ENCODE measurements at places on chromosomes 2 and 18. TPM values are rescaled to one million over a fixed set of nuclear protein-coding genes. Genes with fewer than 3 reads are reported as not detected.

DNA sequence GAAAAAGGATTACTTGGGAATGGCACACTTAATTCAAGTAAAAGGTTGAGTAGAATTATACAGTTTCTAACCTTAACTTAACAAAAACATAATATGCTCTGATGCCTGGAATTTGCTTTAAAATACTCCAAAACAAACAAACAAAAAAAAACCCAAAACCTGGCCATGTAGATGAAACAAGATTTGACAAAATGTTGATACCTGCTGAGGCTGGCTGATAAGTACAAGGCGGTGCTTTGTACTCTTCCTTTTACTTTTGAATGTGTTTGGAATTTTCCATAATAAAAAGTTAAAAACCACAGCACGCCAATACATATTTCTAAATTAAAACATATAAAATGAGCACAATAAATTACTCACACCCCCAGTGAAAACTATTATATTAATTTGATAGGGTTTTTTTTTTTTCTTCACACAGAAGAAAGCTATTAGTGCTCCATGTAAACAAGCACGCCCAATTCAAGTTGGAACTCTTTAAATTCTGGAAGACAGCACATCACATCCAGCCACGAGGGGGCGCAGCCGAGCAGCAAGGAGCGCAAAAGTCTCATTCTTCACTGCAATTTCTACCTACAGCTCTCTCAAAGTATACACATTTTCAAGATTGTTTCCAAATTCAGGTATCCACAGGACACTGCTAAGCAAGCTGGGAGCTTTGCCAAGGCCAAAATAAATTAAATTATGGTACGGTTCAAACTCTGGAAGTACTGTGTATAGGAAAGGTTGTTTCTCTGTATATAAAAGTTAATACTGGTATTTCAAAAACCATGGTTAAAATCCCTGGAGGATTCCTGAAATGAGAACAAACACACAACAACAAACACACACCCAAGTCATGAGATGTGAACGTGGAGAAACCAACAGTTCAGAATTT lies 7.5 kb downstream of the SERTAD2 start:
- DNase-seq: peak; percentile 92

DNA sequence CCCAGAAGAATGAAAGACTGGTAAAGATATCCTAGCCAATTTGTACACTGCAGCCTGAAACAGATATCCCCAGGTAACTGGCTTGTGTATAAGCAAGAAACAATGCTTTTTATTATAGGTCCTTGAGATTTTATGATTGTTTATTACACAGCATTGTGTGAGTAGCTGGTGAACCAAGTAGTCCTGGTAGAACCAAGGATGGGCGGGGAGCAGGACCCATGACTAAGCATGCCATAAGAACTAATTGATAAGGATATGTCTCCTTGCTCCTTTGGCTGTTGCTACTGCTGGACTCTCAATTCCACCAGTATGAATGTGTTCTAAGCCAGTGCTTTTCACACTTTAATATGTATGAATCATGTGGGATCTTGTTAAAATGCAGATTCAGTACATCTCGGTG lies 12.3 kb upstream of the ALMS1 start:
- DNase-seq: no peak

- DNase-seq: no peak
These were observed 15.5 kb upstream of the DUSP19 start for GRCh38 chr2:183063083-183063482.

DNA sequence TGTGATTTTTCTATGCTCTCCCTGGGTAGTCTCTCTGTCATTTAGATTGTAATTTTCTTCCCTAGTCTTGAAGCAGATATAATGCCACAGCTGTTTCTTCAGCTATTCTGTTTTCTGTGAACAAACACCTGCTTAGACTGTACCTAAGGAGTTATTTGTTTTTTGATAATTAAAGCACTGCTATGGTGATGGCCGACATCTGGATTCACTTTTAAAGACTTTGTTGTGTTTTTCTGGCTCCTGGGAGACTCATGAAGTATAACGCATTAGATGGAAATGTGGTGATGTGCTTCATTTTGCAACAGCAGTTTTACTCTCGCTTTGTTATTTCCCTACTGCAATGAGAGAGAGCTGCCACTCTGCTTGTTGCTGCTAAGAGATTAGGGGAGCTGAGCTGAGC lies 15.7 kb upstream of the C2orf69 start:
- DNase-seq: no peak

GRCh38 chr2:205297846-205298245 lies 384.5 kb upstream of the NRP2 start:
- no peak for DNase-seq

DNA sequence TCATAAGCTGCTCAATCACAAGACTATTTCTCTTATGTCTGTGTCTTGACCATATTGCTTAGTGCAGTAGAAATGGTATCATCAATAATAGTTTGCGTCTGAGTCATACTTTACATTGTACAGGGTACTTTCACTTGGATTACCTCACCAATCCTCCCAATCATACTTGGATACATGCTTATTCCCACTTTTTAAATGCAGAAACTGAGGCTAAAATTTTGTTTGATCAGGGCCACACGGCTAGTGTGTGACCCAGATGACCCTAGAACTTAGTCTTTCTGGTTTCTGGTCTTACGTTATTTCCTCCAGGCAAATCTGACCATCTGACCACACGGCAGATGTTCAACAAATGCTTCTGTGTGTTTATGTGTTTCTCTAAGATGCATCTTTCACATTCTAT lies 23.8 kb upstream of the CCL20 start:
- DNase-seq: no peak

- DNase-seq: peak; percentile 35
These were observed 8.7 kb downstream of the FAM178B start for GRCh38 chr2:96977631-96978195.

GRCh38 chr18:76824754-76825153 lies 2.4 kb downstream of the ZNF236 start:
- DNase-seq: no peak

DNA sequence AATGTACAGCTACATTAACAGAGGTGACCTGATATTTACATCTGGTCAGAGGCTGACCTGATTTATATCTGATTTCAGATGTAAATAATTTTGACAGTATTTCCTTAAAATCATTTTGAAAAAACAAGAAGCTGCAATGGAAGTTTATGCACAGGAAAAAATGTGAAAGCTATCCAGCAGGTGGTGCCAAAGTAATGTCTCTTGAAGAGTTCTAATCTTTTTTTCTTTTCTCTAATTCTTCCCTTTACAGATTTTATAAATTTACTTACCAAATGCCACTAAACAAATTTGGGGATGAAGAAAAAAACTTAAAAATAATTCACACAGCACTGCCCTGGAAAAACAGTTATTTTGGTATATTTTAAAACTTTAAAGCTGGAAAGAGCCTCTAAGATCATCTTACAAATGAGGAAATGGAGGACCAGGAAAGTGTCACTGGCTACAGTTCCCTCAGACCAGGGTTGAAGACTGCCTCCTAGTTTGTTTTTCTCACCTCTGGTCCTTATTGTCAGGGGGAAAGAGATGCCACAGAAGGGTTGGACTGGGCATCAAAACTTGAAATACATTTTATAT lies 16.4 kb upstream of the FBLN7 start:
- DNase-seq: peak; percentile 62

- no peak for DNase-seq
These were observed at the start of gene GPR148 for GRCh38 chr2:130728549-130729316. TSS of gene GPR148 (plus strand) at chr2:130729070. CDS start at chr2:130729152, 82 bp downstream.

DNA sequence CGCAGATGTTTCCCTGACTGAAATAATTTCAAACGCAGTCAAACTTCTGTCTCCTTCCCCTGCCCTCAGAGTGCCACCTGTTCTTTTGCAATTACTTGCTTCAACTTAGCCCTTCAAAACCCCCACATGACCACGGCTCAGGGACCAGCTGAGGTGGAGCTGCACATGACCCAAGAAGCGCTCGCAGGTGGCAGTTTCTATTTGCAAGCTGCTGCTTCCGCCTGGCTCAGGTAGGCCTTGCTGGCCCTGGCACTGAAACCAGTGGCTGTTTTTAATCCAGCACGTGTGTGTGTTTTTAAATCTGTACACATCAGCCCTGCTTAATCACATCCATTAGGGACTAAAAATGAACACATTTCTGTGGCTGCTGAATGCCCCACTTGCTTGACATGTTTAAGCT lies 95.3 kb downstream of the CCDC93 start:
- no peak for DNase-seq

DNA sequence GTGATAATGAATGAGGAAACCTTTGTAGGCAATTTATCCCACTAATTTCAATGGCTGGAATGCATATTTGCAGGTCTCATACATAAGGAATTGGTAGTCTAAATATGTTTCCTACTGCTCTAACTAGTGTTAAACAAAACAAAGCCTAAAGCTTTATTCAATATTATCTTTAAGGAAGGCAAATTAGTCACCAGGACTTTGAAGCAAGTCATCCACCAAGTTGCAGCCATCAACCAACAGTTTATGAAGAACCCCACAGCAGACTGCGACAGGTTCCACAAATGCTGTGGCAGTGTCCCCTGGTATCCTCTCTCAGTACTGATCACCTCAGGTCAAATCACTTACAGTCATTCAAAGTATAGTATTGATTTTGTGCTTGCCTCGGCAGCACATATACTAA lies 181.5 kb upstream of the ZFP36L2 start:
- DNase-seq: no peak

DNA sequence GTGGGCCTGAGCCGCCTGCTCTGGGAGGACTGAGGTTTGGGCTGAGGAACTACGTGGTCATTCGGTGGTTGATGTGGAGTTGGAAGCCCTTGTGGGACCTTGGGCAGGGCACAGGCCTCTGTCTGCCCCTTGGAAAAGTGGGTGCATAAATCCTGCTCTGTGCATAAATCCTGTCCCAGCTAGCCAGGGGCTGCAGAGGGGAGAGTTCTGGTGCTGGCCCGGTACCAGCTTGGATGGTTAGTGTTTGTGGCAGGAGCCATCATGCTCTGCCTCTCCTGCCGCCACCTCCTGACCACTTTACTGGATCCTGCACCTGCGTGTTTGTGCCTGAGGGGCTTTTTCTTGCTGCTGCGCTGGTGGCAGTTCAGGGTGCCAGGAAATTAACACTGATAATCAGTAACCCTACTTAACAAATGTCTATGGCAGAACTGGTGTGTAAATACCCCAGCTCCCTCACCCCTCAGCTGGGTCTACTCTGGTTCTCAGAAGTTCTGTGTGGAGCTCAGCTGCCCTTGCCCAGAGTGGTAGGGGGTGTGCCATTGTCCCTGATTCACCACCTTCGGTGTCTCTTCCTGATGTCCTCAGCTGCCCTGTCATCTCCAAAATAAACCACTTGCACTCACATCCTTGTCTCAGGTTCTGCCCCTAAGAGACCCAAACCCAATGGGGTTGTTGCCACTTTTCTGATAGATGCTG lies 156.8 kb downstream of the GLI2 start:
- DNase-seq: no peak

DNA sequence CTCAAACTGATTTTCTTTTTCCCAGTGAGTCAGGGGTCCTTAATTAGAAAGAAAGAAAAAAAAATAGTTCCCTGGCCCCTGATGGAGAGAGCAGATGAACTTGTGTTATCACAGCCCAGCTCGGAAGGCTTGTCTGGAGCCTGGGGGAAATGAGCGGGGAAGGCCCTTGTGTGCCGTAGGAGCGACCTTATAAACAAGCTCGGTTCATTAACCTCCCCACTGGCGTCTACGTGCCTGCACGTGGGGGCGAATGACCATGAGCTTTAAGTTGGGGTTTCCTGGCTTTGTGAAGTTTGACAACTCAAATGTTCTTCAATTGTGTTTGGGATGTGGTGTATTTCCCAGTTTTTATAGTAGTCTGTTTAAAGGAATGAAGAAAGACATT lies 69.5 kb downstream of the EPAS1 start:
- no peak for DNase-seq

DNA sequence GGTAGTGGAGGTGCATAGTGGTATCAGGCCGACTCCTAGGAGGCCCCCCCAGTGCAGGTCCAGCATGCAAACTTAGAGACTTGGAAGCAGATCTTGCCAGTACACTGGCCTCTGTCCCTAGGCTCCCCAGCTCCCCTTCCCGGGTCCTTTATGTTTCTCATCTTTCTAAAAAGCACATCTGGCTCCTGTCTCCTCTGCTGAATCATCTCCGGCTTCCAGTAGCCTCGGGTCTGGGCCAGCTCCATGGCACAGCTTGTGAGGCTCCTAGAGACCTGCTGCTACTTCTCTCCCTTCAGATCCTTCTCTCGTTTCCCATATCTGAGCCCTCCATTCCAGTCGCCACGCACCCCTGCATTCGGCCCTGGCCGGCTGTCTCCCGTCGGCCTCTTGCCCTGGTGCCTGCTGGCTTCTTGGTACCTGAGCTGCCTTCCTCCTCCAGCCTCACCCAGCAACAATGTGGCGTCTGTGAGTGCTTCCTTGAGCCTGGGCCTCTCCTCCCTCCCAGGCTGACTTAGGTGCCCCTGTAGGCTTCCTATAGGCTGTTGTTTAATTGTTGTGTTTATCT lies 6.6 kb downstream of the TRAF3IP1 start:
- no peak for DNase-seq

- no peak for DNase-seq
These were observed 84.4 kb upstream of the CAVIN2 start for GRCh38 chr2:191931329-191931728.

GRCh38 chr18:45213040-45213333 lies 402.3 kb upstream of the SLC14A2 start:
- DNase-seq: no peak

DNA sequence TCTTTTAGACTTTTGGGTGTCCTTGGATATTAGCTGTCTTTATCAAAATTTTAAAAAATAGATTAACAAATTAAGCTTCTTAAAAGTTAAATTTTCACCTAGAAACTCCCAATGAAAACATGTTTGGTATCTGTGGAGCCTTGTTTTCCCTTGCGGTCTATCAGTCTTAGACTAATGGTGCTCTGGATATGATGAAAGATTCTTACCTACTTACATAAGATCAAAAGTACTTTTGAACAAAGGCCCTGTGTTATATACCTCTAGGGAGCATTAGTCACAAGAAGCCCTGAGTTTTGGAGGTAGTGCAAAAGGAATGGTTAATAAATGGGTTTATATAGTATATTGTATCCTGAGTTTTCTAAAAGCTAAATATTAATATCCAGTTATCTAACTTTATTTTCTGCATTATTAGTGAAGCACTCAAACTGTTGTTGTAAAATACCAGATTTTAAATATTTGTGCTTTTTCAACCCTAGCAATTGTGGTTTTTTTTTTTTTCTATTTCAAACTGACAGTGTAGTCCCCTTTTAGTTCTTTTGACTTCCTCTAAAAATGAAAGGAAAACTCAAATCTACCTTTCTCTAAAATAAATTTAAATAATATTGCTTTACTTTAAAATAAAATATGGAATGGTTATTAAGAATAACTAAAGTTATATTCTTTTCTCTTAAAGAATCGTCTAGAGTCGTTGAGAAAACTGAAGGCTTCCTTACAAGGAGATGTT lies 18.1 kb downstream of the NDC80 start:
- DNase-seq: no peak

The KIAA2012 gene
- total RNA-seq: not detected

The SNTG2 gene
- 2.5 TPM for total RNA-seq

The GDF7 gene
- not detected for total RNA-seq

The MOCOS gene
- total RNA-seq: 0.13 TPM

The TSPYL6 gene
- not detected for total RNA-seq

The UCN gene
- total RNA-seq: 2.5 TPM

The STARD6 gene
- not detected for total RNA-seq
